Activated CD4-positive, CD25-positive, alpha-beta regulatory T cell (primary cell): ENCODE measurements at places on chromosomes 2 and 18.

- DNase-seq, result no peak
Observed at GRCh38 chr2:215363039-215363438, 51.2 kb downstream of the ATIC start.

DNA sequence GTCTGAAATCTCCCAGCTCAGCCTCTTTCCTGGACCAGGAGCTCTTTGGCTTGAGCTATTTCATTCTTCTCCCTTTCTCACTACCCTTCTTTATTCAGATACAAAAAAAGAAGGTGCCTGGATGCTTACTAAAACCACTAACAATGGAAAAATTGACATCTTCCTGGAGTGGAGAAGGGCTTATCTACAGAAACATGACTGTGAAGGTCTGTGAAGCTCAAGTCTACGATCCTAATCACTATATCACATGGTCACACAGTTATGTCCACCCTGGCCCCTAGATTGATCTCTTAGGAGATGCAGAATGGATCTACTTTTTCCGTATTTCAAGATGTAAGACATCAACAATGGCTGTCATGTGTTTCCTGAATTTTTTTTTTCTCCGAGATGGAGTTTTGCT lies 5.7 kb upstream of the KRCC1 start:
- DNase-seq, result no peak

GRCh38 chr2:61910603-61911002 lies 5.1 kb downstream of the COMMD1 start:
- no peak for DNase-seq

GRCh38 chr2:27446057-27446456 lies 3.9 kb downstream of the KRTCAP3 start:
- DNase-seq, result no peak

GRCh38 chr2:211793690-211794089 lies 744.9 kb downstream of the ERBB4 start:
- DNase-seq, result no peak

DNA sequence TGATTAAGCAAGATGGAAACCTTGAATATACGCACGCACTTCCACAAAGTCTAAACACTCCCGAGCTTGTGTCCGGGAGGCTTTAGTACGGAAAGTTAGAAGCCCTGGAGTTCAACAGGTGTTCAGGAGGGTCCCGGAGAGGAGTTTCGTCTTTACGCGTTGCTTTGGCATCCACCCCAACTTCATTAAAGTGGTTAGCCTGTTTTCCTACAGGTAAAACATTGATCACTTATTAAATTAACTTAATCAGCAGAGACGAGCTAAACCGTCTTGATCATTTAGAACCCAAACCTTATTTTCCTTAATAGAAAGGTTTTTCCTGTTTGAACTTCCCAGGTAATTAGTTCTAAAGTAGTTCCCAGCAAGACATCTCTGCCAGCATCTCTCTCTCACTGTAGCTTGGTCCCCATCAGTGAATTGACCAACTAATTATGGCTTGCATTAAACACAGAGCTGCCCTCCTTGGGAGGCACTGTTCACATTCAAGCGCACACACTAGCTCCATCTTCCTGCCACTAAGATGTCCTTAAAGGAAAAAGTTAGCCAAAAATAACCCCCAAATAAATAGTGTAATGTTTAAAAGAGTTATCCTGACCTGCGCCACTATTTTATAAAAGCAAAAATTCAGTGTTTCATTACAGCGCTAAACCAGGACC lies 1.4 kb downstream of the NPAS2 start:
- DNase-seq, result no peak

DNA sequence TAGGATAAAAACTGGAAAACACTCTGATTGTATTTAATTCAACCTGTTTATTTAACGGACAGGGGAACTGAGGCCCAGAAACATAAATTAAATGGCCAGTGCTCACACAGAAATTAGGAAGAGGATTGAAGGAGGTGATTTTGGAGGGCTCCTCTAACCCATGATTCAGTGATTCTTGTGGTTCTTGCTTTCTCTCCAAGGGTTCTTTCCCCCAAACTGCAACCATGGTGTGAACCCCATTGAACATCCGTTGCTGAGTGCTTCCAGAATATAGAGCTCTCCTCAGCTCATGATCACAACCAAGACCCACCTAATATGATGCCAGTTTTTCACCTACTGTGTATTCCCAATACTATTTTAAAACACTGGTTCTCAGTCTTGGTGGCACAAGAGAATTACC lies 41.4 kb downstream of the BMP10 start:
- no peak for DNase-seq

GRCh38 chr2:157488877-157489276 lies 45.0 kb upstream of the CYTIP start:
- DNase-seq, result no peak

- DNase-seq, result no peak
Observed at GRCh38 chr2:224175538-224175937, 136.5 kb upstream of the SERPINE2 start.

DNA sequence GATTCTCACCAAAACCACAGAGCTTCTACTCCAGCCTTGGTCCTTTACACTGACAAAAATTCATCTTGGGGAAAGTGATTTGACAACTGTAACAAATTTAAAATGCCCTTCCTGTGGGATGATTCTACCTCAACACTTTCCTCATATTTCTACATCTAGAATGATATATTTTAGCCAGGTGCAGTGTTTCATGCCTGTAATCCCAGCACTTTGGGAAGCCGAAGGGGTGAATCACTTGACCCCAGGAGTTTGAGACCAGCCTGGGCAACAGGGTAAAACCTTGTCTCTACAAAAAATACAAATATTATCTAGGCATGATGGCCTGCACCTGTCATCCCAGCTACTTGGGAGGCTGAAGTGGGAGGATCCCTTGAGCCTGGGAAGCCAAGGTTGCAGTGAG lies 408.6 kb downstream of the CDH7 start:
- no peak for DNase-seq

DNA sequence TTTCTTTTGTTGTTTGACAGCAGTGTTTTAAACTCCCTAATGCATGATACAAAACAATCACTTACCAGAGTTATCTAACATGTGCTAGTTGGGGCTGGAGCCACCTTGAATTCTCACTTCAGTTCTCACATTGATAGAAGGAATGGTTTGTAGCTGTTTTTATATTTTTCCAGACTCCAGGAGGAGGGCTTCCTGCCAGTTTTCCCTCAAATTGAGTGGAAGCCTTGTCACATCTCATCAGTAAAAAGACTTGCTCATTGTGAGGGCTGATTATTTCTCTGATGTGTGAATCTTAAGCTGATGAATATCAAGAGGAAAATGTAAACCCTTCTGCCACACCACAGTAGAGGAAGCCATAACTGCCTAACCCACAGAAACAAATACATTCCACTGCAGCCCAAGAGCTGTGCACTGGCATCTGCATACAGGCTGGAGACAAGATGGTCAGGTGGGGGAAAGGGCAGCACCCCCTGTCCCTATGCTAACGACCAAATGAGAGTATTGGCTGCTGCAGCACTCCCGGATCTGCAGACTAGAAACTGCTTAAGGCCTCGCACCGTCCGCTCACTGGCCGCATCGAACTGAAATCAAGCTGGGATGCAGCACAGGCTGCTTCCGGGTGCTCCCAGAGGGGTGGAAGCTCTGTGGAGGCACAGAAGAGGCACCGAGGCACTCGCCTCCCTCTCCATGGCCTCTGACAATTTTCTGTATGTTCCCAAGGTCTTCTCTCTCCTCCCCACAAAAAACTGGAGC lies 73.7 kb upstream of the TPO start:
- no peak for DNase-seq

DNA sequence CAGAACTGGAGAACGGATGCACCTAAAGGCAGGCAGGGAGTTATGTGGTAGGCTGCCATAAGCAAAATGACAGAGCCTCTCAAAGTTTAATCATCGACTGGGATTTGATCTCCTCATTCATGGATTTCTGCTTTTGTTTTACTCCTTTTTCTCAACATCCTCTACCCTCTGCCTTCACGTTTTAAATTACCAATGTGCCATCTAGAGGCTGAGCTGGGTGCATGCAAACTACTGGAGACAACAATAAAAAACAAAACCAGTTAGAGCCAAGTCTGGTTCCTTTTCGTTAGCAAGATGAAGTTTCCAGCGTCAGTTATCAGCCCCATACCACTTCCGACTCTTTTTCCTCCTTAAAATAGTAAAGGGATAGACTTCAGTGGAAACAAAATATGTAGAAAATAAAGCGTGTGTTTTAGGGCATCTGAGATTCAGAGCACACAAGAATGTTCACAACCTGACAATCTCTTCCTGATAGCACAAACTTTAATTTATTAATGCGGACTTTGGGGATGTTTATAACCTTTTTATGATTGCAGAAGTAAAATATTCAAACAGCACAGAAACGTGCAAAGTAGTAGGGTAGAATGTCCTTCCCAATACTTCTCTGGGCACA lies 117.0 kb downstream of the LAMA1 start:
- no peak for DNase-seq

GRCh38 chr2:46198966-46199365 lies 98.2 kb upstream of the EPAS1 start:
- no peak for DNase-seq

DNA sequence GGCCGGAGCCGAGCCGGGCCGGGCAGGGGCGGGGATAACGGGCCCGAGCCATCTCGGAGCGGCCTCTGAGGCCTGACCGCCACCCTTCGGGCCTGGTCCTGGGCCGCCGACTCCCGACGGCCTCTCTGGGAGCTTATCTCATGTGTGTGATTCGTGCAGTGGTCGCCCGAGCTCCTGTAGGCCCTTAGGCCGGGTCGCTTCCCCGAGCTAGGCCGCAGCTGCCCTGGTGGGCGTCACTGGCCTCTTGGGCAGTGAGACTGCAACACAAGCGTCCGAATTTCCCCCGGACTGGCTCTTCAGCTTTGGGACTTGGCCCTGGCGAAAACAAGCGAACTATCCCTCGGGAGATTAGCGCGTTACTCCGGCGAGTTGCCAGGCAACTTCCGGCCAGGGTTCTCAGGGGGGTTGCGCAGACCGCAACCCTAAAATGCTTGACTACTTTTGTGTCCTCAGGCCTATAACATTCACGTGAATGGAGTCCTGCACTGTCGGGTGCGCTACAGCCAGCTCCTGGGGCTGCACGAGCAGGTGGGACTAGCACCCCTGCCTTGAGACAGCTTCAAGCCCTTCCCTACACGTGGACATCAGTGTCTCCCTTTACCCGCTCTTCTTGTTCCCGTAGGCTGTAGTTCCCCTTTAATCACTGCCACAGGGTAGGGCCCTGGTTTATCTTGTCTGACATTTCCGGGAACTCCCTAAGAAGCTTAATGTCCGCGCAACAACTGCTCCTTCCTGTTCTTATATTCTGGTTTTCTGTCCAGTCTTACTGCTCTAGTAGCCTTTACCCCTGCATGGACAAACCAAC lies 602 bp downstream of the SNX17 start:
- no peak for DNase-seq

DNA sequence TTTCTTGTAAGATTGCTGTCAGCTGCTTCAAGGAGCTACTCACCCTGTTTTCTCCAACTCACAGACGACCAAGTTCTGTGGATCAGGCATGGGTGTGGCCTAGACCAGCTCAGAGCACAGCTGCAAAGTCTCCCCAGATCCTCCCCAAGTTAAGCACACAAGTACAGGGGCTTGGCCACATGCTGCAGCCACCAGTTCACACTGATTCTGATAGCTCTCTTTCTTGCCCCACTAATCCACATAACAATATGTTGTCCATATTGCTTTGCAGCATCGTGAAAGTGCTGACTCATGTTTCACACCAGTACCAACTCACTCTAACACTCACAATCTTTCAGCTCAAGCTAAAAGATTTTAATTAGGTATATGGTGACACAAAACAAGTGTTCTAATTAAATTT lies 437.0 kb downstream of the PARD3B start:
- DNase-seq, result no peak

DNA sequence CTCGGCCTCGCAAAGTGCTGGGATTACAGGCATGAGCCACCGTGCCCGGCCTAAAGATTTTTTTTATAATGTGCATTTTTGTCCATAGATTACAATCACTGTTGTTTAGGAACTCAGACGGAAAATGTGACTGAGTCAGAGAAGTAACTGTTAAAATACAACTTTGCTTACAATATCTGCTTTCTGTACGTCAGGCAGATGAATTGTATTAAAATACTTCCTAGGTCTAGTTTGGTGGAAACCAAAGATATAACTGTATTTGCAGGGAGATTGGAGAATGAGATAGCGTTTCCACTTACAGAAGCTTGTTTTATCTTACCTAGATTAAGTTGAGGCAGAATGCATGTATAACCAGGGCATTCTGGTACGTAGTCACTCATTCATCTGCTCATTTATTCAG lies 36.7 kb downstream of the ASAP2 start:
- DNase-seq, result no peak

DNA sequence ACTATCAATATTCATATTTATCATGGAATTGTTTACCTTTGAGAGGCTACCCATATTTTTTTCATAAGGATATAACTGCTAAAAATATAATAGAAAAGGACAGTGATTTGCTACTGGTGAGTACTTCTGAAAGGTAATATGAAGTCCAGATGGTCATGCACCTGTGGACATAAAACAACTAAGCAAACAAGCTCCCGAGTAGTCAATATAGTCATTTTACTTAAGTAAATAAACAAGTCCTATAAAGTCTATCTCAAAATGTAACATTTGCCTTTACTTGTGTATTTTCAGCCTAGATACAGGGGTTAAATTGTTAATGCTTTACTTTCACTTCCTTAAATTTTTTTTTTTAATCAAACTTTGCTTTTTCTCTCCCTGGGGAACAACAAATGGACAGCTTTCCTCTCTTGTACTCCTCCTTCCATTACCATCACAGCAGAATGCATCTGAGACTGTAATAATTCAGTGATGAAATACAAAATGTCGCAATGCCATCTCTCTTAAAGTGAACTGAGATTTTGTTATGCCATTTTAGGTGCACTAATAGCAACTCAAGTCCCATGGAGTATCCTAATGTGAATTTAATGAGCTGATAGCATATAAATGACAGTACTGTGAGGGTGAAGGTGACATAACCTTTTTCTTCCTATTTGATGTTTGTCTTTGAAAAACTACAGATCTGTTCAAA lies 1325.4 kb upstream of the ZEB2 start:
- DNase-seq, result no peak

GRCh38 chr18:9762526-9762925 lies 54.4 kb downstream of the RAB31 start:
- no peak for DNase-seq

DNA sequence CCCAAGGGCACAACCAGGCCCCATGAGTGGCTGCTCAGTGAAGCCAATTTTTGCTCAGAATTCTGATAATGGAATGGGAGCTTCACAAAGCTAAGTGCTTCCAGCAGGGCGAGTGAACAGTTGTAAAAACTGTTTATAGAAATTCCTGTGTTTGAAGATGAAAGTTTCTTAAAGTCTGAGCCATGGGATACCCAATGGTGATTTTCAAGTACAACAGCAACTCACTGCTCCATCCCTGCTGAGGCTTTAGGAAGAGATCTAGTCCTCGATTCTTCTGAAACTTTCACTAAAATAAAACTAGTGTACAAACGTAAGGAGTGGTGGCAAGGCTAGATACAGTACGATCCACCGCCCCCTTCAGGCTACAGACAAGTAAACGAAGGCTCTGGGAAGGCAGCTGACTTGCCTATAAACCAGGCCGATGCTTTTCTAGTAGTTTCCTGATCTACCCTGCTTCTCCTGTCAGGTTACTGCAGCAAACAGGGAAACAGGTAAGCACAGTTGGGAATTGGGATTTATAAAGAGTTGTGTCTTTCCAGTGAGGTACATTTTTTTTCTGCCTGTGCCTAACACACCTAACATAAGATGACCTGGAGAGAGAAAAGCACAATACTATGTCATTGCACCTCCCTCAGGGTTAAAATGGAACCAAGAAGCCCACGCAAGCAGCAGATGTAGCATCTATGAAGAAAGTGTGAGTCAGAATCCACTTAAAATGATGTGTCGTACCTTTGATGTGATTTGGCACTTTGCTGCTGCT lies 108.7 kb downstream of the UXS1 start:
- no peak for DNase-seq

GRCh38 chr2:109170645-109171044 lies 41.6 kb downstream of the SH3RF3 start:
- DNase-seq, result no peak
